ENCODE measurements at places on chromosomes 3 and 15.

GRCh38 chr15:71254491-71254890 lies 139.2 kb downstream of the THSD4 start:
- DNase-seq = no peak

- DNase-seq = no peak
Measured at GRCh38 chr15:48683991-48684765, 38.7 kb upstream of the FBN1 start.

- DNase-seq = no peak
Measured at GRCh38 chr3:48128774-48129173, 59.4 kb downstream of the CDC25A start.

DNA sequence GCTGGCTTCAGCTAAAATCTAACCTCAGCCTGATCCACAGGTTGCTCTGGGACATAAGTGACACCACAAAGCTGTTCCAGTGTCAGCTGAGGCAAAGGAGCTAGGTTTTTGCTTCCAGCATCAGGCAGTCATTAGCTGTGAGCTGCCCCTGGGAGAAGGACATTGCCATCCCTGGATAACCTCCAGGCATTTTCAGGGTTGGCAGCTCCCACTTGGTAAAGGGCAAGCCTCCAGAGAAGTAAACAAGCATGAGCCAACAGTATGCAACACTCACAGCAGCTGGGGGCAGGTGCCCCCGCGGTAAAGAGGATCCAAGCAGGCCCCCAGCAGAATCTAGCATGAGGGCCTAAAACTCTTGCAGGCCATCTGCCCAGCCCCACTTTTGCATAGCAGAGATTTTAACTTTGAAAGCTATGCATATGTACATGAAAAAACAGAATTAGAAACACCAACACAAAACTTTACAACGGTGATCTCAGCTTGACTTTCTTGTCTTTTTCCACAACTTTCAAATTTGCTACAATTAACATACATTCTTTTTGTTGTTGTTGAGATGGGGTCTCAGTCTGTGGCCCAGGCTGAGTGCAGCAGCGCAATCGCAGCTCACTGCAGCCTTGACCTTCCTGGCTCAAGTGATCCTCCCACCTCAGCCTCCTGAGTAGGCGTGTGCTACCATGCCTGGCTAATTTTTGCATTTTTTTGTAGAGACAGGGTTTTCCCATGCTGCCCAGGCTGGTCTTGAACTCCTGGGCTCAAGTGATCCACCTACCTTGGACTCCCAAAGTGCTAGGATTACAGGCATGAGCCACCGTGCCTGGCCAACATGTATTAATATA lies 83.8 kb upstream of the TPM1 start:
- peak; percentile 8 for DNase-seq

DNA sequence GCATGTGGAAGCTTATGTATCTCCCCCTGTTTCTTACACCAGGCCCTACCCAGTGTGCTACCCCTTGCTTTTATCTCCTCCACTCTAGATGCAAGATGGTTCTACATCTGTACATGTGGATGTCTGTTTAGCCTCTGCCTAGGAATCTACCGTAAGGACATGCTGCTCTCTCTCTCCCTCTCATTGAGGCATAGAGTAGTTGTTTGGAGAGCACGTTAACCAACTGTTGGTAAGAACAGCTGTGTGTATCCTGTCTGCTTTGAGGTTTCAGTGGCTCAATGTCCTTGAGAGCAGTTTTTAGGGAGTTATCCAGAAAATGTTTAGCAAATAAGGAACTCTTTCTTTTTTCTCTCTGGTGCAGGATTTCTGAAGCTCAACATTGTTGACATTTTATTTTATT lies 152.8 kb downstream of the DNAJB8 start:
- DNase-seq = peak; percentile 2

All from NCI-H69 (cell line).